Activated naive CD4-positive, alpha-beta T cell (primary cell): ENCODE measurements at places on chromosomes 7 and 10.

- DNase-seq: no peak
Observed at GRCh38 chr10:132774902-132775863, 10.8 kb downstream of the NKX6-2 start.

- no peak for DNase-seq
Observed at GRCh38 chr7:1433128-1433920, 25.9 kb downstream of the MICALL2 start.

DNA sequence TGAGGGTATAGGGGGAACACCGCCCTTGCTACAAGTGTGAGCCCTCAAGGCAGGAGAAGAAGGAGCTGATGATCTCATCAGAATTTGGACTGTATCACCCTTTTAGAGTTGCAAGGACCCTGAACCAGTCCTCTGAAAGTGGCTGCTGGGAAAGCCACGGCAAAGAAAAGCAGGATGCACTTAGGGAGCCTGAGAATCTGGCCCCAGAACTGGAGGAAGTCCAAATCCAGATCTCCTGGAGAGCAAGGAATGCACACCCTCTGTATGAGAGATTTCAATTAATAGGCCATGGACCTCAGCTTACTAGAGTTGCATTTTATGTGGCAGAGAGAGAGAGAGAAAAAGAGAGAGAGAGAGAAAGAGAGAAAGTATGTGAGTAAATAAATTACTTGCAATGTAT, 662.9 kb downstream of the CCSER2 start:
- no peak for DNase-seq

GRCh38 chr7:33928986-33929385, 23.6 kb downstream of the BMPER start:
- DNase-seq: no peak

DNA sequence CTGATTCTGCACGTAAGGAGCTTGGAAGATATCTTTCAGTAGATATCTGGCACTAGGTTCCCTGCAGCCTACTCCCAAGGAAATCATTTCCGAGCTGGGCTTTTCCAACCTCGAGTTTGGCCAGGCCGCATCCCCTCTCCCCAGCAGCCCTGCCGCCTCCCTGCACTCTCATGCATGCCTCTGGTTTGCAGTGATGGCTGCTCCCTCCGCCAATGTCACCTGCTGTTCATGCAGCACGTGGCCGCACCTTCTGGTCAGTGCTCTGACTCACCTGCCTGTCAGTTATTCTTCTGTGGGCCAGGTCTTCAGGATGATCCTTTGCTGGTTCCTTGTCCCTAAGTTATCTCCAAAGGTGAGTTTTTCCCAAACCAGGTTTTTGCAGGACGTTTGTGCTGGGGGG, 50.6 kb upstream of the RASGEF1A start:
- DNase-seq: no peak

DNA sequence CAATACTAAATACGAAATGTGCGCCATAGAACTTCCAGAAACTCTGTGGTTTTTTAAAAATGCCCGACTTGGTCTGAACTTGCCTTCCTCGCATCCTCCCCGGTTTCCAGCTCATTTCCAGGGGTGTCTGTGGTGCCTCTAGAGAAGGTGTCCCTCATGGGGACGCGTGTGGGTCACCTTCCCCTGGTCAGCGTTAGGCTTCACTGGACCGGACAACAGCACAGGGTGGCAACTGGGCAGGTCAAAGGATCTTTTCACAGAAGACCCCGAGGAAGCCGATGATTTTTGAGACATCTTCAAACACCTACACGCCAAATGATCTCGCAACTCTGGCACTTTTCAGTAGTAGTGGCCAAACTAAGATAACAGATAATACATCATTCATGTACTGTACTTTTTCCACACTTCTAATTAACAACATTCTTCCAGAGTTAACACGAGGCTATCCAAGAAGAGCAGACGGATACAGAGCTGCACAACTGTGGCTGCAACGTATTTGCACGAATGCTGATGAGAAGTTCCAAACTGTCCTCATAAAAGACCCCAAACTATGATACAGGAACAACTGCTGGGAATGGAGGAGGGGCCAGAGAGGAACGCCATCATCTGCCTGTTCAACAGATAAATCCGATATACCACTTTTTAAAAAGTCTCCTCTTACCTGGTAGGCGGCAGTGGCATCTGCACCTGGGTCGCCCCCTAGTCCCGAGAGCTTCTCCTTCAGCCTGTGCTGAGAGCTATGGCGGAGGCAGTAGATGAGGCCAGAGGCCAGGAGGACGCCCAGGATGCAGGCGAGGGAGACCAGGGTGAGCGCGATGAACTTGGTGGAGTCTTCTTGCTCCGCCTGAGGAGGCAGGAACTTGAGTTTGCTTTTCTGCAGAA, 345.5 kb downstream of the DNAJB6 start:
- DNase-seq: no peak

- DNase-seq: peak; percentile 17
Observed at GRCh38 chr10:22927661-22928403, at the start of gene ARMC3. ARMC3 (plus strand) TSS chr10:22928053; CDS start chr10:22931997, 3,944 bp downstream.

- peak; percentile 74 for DNase-seq
Observed at GRCh38 chr7:1065585-1066241, 21.4 kb downstream of the GPR146 start.

- DNase-seq: no peak
Observed at GRCh38 chr10:79137300-79137756, 68.6 kb downstream of the ZMIZ1 start.

- DNase-seq: no peak
Observed at GRCh38 chr7:139875821-139876241, 46.8 kb downstream of the TBXAS1 start.
